Globus pallidus (tissue), 1 donor: ENCODE measurements at places on chromosomes 12 and 14.
A peak's percentile ranks its signal among the peaks of the same experiment; 100 is the strongest.

DNA sequence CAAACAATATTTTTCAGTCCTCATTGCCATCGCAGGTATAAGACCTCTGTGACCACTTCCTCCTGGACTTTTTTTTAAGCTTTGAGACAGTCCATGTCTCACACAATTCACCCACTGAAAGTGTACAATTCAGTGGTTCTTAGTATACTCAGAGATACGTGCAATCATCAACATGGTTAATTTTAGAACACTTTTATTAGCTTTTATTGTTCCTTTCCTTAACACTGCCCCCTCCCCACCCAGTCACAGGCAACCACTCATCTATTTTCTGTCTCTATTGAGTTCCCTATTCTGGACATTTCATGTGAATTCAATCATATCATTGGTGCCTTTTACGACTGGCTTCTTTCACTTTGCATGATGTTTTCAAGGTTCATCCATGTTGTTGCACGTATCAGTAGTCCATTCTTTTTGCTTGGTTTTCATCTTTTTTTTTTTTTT, 16.2 kb downstream of the NCKAP5L start:
- no peak for DNase-seq

GRCh38 chr12:116207274-116207673, 70.2 kb downstream of the MED13L start:
- DNase-seq: no peak

- no peak for DNase-seq
These were observed 51.2 kb downstream of the TEAD4 start for GRCh38 chr12:3010214-3010930.

DNA sequence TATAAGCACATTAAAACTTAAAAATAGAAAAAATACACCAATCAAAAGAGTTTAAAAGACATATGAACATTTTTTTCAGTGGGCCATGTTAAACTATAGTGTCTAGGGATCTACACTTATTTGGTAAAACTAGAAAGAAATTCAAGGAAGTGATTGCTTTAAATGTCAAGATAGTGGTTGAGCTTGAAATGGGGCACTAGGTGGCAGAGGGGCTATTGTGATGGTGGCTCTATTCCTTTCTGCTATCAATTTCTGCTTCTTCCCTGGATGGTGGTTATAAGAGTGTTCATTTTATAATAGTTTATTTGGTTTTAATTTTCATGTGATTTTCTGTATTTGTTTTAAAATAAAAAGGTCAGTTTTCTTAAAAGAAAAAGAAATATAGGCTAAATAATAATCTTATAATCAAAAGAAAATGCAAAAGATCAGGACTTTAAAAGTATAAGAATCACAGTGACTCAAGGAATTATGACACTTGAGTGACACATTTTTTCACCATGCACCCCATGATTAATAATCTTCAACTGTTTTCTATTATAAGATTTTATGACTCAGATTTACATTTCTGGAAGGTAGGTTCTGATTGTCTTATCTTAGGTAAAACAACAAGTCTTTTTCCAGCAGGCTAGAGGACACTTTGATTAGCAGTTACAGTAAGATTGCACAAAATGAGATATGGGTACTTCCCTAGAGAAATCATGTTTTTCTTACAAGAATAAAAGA, 137.5 kb downstream of the FSCB start:
- no peak for DNase-seq

DNA sequence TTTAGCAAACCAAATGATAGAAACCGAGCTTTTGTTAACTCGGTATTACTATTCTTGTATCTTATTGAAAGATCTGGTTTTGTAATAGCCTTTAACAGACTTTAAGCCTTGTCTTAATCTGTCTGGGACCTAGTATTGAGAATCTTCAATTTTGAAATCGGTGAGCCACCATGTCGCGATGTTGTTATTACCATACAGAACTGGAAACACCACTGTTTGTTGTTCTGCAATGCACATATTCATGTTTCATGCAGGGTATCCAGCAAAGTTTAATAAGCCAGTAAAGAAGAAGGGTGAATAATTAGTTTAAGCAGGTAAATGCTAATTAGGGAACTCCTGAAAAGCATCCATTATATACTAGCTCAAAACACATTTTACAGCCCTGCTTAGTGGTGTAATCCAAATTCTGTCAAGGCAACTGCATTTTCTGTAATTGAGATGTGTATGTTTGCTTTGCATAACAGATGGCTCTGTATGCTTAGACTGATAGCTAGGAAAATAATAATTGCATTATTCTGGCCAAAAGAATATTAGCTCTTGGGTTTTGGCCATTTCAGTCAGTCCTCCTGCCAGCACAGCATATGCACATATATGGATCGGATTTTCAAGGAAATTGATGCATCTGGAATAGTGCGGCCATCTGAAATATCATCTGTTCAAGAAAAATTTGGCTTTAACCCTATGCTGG, 389.2 kb downstream of the EGLN3 start:
- DNase-seq: no peak

DNA sequence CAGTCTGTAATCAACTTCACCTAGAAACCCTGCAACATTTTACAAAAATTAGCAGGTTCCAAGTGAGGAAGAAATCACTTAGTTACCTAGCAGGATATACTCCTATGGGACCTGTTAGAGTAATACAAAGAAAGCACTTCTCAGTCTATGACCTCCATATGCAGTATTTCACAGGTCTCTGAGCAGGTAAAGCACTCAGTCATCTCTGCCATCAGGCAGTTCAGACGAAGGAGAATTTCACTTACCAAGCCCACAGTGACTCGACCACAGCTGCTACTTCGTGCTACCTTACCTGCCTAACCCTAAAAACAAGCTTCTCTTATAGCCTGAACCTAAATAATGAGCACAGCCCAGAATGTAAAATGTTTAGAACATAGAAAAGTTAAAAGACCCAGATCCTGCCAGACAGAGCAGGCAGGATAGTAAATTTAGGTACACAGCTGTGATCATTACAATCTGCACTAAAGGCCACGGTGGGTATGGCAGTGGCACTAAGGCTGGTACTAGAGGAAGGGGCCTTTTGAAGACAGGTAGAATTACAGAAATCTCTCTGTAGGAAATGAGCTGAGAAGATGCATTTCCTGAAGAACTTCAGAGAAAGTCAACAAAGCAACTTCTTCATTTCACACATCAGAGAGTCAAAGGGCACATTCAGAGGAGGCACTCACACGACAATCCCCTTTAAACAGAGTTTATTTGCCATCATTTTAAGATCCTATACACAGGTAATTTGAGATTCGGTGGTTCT, 35.7 kb downstream of the DCAF5 start:
- no peak for DNase-seq

DNA sequence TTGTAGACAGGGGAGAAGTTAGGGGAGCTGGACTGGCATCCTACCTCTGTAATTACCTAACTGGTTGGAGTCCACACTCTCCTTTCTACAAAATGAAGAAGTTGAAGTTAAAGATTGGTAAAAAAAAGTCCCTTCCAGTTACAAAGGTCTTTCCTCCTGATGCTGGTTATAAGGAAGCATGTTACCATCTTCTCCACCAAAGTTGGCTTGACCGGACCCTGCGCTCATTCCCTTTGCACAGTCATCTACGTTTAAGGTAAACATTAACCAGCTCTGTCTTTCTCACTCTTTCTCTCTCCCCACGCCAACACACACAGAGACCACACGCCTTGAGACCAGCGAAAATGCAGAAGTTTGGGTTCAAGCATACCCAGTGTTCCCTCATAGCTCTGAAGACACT, 11.9 kb downstream of the FBLN5 start:
- no peak for DNase-seq

DNA sequence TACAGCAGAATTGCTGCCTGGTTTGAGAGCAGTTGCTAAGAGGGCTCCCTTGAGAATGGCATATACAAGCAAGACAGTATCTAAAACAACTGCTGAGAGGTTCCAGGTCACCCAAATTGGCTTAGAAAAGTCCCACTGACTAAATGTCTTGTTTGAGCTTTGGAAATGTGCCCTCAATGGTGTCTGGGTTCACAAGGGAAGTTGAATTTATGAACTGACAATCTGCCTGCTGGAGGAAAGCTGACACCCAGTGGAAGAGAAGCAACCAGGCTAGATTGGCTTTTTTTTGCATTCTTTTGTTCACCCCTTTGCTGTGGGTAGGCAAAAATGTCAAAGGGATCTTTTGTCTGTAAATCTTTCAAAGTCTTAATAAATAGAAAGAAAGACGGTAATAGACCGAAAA, 44.6 kb upstream of the NPFF start:
- DNase-seq: peak; percentile 53

DNA sequence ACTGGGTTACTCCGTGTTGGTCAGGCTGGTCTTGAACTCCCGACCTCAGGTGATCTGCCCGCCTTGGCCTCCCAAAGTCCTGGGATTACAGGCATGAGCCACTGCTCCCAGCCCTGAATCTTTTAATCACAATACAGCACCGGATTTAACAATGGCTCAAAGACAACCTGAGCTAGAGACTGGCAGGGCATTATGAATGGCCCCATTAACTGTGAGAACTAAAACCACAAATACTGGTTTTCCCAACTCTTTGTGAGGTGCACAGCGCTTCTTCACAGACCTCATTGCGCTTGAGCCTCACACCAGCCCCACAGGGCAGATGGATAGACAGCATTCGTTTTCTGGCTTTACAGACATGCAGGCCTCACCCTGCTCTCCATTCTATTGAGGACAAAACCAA, 107.0 kb upstream of the FKBP4 start:
- DNase-seq: no peak

DNA sequence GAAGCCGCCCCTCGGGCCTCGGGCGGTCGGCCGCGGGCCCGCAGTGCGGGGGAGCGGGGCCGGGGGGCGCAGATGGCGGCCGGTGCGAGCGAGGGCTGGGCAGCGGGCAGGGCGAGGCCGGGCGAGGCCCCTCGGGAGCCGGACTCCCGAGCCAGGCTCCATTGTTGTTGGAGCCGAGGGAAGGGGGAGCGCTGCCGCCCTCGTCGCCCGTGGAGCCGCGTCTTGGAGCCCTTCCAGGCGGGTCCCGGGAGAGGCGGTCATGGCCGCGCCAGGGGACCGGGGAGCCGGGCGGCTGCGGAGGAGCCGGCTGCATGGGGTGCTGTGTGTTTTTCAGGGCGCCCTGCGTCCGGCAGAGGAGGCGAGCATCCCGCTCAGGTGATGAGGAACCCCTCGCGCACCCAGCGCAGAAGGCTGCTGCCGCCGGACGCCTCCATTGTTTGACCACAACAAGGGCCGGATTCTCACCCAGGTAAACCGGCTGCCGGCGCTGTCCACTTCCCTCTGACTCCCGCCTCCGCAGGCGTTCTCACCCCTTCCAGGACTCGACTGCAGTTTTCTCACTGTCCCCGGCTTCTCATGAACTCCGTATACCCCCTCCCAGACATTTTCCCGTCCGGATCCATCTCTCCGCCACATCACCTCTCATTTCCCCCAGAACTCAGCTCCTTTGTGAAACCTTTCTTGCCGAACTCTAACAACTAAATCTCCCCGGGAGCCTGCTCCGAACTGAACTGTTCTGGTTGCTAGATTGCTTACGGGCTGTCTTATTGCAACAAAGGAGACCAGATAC, 732 bp downstream of the ZNF664 start:
- no peak for DNase-seq

GRCh38 chr14:81571437-81571836, 37.8 kb upstream of the SEL1L start:
- DNase-seq: no peak

DNA sequence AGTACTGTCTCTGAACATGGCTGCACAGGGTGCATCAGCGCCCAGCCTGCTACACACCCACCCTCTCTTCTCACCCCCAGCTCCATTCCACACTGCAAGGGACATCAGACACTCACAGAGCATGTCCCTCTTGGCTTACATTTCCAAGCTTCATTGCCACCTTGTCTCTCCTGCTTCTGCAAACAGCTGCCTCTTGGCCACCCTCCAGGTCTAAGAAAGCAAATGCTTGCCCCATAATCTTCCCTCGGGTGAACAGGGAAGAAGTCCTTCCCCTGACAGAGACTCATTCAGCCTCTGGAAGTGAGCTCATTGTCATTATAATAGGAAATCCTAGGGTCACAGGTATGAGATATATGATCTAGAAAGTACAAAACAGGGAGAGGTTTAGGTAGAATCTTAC, 505.2 kb downstream of the RMST start:
- no peak for DNase-seq

DNA sequence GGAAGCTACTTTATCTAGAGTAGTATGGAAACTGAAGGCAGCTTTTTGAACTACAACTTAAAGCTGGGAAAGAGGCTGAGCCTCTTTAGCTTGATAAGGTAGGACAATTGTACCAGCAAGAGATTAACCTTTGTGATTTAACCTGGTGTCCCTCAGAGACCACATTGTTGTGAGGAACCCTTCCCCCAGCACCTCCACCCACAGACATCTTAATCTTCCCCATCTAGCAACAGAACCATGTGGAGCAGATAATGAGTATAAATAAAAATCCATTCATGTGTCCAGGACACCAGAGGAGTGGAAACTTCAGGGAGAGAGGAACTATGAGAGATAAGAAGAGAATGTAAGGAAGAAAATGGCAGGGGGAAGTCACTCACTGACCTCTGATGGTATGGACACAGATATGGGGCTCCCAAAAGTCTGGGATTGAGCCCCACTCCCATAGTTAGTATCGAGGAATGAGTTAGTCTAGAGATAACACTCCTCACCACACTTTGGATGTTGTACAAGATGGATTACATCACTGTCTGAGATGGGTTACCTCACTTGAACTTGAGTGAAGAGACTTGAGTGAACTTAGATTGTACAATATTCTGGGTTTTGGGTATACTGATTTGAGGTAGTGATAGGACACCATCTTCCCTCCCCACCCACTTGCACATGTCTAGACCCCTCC, 33.9 kb upstream of the SLC38A2 start:
- DNase-seq: no peak

DNA sequence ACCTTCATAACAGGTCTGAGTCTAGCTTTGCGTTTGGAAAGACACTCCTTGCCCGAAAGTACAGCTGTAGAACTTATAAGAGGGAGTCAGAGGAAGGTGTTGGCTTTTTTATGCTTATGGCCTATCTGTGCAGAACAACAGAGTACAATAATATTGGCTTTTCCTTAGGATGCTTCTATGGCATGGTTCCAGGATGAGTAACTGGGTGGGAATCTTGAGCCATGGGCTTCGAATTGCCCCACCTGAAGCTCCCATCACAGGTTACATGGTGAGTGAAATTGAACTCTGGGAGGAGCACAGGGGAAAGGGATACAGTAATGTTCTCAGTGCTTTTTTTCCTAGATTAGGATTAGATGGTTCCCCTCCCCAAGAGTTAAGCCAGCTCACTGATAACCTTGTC, 13.0 kb downstream of the PARP2 start:
- DNase-seq: no peak

- DNase-seq: no peak
These were observed 132.8 kb downstream of the RIMBP2 start for GRCh38 chr12:130583317-130583716.
